Stromal cell of bone marrow (primary cell): ENCODE measurements at places on chromosomes 2 and 18.
A peak's percentile ranks its signal among the peaks of the same experiment; 100 is the strongest.

GRCh38 chr2:96236882-96237281, 28.3 kb upstream of the STARD7 start:
- no peak for DNase-seq

DNA sequence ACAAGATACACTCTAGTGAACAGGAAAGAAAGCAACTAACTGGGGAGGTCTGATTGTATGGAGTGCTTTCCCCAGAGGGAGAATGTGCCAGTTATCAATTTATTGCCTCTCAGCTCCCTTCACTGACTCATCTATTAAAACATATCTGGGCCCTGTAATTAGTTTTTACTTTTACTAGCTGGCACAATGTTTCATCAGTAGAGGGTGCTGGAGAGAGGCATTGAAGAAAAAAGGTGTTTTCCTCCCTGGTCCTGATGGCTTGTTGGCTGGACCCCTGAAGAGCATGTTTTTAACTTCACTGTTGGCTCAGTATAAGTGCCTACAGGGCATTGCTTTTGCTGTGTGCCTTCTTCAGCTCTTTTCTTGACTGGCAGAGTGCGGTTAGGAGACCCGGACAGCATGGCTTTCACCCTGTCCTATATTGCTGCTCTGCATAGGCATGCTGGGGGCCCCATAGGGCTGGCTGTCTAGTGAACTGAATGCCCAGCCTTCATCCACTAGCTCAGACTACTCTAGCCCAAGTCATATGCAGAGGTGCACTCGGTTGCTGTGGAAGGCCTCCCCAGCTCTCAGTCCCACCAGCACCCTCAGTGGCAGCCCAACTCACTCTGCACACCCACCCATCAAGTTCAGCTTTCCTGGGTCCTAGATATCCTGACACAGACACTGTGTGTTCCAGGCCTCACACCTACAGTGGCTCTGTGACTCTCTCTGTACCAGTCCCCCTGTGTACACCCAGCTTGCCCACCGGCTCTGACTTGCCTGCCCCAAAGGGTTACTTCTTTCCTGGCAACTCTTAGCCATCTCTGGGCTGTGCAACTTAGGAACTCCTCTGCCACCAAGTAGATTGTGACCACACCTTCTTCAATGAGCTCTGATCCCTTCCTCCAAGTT, 62.3 kb upstream of the ACYP2 start:
- peak; percentile 25 for DNase-seq

DNA sequence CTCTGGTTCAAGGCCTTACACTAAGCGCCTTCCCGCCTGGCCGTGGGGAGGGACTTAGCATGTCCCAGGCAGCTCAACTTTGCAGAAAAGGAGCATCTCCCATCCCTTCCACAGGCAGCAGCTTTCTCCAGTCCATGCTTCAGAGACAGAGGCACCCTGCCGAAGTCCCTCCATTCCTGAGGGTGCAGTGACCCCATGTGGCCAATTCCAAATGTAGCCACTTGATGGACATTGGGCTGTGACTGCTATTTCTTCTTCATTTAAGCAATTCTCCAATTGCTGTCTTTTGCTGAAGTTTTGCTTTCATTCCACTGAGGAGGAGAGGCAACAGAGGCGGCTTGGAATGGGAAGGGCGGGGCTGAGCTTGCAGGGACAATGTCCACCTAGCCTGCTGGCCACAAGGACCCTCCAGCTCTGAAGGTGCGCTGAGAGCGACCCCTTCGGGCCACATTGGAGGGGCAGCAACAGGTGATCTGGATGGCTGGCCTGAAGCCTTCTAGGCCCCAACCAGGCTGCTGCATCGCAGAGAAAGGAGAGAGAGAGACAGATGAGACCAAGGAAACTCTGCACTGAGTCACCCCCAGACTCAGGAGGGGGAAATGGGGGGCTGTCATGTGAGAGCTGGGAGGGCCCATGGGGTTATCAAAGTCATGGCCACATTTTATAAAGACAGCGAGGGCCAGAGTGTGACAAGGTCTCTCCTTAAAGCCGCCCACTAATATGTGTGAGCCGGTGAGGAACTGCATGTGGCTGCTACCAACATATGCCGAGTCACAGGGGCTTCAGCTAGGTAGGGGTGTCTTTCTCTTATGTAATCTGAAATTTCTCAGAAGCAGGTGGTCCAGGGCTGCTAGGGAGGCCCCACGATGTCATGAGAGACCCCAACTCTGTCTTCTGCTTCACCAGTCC, 61.3 kb downstream of the LONRF2 start:
- DNase-seq: peak; percentile 59

GRCh38 chr18:79642626-79643025, 37.0 kb upstream of the CTDP1 start:
- DNase-seq: no peak

- DNase-seq: no peak
Measured at GRCh38 chr18:61943175-61943964, 50.6 kb upstream of the RNF152 start.

GRCh38 chr18:67618061-67618460, 101.5 kb upstream of the DSEL start:
- DNase-seq: no peak

GRCh38 chr2:40476436-40476835, 24.5 kb upstream of the SLC8A1 start:
- no peak for DNase-seq

- no peak for DNase-seq
Measured at GRCh38 chr2:69605284-69605683, 38.3 kb downstream of the AAK1 start.

DNA sequence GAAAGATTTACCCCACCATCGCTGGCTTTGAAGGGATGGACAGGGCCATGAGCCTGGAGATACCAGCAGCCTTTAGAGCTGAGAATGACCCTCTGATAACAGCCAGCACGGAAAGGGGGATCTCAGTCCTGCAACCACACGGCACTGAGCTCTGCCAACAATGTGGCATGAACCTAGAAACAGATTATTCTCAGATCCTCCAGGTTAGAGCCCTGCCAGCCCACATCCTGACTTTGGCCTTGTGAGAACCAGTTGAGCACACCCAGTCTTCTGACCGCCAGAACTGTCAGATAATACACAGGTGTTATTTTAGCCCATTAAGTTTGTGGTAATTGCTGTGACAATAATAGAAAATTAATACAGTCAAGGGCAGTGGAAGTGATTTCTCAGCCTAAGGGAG, 9.4 kb upstream of the GNLY start:
- DNase-seq: no peak

DNA sequence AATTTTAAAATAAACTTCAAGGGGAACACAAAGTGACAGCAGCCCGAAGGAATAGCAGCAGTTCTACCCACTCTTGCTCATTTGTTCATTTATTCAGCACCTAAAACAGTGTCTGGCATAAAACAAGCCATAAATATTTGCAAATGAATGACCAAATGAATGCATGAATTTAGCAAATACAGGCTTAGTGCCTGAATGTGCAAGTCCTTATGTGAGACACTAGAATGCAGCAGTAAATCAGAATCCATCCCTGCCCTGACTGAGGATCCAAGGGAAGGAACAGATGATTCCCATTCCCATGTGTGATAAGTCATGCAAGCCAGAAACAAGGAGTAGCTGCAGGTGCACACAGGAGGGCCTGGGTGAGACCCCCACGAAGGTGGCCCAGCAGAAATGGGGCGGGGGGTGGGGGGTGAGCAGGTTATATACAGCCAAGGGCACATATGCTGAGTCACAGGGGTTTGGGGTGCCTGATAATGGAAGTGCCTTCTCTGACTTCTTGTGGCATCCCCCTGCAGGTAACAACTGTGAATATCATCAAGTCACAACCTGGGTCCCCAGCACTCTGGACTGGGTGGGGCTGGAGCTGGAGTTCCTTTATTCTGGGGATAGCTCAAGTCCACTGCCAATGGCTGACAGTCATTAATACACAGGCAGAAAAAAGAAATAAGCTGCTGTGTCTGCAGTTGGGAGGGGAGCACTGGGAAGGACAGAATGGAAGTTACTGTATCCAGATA, 311.9 kb downstream of the TXNL1 start:
- no peak for DNase-seq

- no peak for DNase-seq
Measured at GRCh38 chr2:58434692-58435091, 193.6 kb upstream of the FANCL start.

DNA sequence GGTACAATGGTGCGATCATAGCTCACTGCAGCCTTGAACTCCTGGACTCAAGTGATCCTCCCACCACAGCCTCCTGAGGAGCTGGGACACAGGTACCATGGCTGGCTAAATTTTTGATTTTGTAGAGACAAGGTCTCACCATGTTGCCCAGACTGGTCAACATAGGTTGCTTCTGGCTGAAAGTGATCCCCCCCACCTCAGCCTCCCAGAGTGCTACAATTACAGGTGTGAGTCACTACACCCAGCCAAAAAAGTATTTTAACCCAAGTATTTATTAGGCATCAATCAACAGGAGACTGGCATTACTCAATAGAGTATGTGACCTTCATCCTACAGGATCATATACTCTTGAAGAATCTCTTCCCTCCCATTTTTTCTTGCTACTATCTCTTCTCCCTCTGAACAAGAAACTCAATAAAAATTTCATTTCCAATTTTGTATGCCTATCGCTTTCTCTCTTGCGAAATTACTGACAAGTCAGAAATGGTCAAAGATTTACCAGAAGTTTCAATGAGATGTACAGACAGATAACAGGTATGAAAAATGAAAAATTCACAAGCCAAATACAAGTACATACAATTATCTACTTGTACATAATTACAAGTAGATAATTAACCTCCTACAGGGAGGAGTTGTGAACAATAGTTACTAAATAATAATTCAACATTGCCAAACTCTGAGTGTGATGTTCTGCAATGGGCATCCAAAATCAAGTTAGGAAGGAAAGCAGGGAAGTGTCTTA, 34.9 kb upstream of the CCNT2 start:
- DNase-seq: no peak

GRCh38 chr18:77894060-77894459, 644.4 kb downstream of the GALR1 start:
- no peak for DNase-seq

DNA sequence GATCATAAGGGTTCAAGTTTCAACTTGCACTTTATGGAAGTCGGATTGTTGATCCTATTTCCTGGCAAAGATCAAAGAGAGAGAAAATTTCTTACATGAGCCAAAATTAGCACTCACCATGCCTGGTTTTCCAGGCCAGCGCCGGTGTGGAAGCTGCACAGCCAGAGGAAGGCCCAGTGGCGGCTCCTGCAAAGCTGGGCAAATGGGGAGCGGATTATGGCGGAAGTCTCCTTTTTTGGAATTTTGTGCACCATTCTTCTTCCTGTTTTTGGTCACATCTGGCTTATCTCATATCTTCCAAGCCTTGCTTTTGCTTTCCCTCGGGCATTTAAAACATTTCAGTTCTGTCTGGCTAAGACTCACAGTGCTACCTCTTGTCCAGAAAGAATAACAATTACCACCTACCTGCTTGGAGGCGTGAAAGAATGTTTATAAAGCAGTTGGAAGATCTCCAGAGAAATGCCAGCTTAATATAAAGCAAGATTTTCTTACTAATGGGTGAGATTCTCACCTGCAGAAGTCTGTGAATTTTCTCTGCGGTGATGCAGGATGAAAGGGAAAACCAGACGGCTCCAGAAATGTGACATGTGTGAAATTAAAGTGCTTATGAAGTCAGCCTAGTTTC, 94.3 kb downstream of the ASAP2 start:
- DNase-seq: no peak

GRCh38 chr2:83587309-83587708, 871.8 kb downstream of the SUCLG1 start:
- no peak for DNase-seq

GRCh38 chr2:200453853-200454534, 55.9 kb downstream of the KCTD18 start:
- no peak for DNase-seq

DNA sequence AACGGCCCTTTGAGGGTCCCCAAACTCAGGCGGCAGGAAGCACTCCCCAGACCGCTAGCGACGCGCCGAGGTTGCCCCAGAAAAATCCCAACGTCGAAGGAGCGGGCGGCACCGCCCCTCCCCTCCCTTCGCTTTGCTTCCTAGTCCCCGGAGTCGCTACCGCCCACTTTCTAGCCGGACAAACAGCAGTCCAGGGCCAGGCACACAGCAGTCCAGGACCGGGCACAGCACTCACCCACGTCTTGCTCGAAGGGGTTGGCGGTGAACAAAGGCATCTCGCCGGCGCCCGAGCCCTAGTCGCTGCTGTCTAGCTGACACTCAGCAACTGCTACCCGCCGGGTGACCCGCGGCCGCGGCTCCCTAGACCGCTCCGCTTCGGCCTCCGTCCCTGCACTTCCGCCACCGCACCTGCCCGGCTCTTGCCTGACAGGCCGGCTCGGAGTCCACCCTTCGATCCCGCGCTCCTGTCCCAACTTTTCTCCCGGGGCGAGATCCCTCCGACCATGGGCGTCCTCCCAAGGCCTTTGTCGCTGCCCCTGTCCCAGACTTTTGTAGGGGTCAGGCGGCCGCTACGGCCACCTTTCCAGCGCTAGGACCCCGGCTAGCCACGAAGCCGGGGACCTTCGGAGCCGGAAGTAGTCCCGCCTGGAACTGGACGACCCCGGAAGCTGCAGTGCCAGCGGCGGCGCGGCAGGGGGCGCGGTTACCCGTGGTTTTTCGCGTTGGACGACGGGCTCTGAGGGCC, at the start of gene STAM2:
TSS of gene STAM2 (minus strand) at position 396 of the 745 bp plus-strand sequence. CDS start at position 275, 121 bp downstream.
- DNase-seq: peak; percentile 83

DNA sequence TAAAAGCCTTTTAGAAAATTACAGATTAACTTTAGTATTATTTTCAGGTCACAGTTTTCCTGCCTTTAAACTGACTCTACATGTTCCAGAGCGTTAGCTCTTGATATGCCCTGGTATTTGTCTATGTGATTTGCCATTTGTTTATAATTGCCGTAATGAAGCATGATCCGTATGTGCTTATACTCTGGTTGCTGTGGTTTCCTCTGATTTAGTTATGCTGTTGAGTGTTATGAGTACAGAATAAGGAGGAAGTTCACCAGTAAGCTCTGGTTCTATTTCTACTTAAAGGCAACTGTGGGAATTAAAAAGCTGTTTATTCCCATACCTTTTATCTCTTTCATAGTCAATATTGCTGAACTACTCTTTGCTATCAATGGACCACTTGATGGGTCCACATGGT, 123.5 kb downstream of the OSBPL6 start:
- no peak for DNase-seq

- DNase-seq: no peak
Measured at GRCh38 chr2:179594268-179595112, 266.9 kb downstream of the ZNF385B start.

GRCh38 chr18:51857989-51858388, 482.0 kb upstream of the DCC start:
- no peak for DNase-seq

GRCh38 chr2:120481446-120482194, 135.7 kb downstream of the INHBB start:
- no peak for DNase-seq

GRCh38 chr2:25187729-25188350, 19.5 kb upstream of the POMC start:
- DNase-seq: no peak

- no peak for DNase-seq
Measured at GRCh38 chr18:41845563-41845962, 109.5 kb upstream of the PIK3C3 start.

GRCh38 chr2:17544256-17544655, 3.8 kb downstream of the VSNL1 start:
- no peak for DNase-seq

DNA sequence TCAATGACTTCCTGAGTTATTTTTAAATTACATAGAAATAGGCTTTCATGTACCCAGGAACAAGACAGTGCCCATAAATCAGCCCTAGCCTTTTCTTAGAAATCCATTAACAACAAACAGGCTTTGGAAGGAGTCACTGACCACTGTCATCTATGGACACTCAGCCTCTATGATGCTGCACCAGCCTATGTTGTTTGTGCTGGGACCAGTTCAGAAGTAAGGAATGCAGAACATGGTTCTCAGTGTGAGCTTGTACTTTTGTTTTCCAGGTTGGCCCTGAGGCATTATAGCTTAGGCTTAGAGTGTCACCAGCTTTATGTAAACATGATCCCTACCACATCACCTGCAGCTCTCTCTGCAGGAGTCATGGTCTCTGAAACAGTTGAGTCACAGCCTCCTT, 335.7 kb upstream of the CDH7 start:
- no peak for DNase-seq
